ENCODE measurements at places on chromosomes 4 and X.

- no peak for DNase-seq
These were observed 103.3 kb downstream of the PARM1 start for GRCh38 chr4:75036046-75036830.

DNA sequence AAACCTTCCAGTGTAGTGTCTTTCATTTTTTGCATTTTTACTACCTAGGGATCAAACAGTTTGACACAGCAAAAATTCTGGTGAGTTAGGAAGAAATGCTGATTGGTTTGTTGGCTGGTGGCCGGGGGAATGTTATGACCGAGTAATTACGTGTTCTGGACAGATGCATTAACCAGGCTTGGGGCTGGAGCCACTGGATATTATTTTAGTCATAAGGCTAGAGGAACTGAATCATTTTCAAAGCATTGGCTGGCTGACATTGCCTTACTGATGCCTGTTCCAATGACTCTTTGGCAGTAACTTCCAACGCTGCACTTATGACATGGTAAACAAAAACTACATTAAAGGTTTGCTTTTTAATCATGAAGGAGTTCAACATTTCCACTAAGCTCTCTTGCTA lies 84.6 kb downstream of the FBXO8 start:
- DNase-seq, result peak; percentile 78

GRCh38 chr4:80172203-80172602 lies 25.1 kb upstream of the PRDM8 start:
- DNase-seq, result no peak

DNA sequence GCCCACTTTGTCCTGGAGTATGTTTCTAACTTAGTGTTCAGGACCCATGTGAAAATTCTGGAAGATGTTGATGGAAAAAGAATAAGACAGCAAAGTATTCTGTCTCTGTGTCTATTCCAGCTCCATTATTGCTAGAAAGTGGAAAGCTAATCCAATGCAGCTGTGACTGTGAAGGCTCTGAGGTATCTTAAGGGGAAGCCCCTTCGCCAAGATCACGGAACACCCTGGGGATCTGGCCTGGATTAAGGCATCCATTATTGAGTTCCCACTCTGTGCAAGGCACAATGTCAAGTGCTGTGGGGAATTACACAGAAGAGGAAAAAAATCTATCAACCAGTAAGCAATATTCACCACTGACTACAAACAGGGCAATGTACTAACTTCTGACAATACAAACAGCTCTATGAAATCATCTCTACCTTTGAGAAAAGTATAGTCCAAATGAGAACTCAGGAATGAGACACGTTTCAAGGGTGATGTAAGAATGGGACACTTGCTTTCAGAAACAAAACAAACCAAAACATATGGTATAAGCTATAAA lies 222.1 kb downstream of the LDB2 start:
- no peak for DNase-seq

Measured in astrocyte of the cerebellum (primary cell).